ENCODE measurements at places on chromosomes 13 and 19.

DNA sequence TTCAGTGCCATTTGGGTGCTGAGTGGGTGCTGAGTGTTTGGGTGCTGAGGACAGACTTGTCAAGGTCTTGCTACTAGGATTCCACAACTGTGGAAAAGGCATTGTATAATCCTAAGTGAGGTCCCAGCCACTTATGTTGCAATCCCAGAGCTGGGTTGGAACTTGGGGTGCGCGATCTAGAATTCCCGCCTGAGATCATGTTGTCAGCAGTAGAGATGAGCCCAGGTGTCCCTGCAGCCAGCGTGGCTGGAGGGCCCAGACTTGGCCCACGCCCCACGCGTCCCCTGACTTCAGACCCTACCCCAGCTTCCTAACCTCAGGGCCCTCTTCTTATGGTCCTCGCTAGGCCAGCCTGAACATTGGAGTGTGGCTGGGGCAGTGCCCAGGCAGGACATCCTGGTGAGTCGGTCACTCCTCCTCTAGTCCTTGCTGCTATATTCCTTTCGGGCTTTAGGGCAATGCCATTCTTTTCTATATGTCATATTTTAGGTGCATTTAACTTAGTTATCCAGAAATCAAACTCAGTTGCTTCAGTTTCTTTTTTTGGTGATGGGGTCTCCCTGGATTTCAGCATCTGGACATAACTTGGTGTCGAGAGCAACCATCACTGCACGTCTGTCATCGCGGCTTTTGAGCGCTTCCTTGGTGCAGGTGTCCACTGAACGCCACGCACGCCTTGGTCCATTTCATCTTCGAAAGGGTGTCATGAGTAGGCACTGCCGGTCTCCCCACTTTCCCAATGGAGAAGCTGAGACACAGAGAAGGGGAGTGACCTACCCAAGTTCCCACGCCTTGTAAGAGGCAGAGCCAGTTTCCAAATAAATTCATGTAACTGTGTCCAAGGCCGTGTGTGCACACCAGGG is 46.4 kb upstream of the F7 start:
- DNase-seq, result no peak

GRCh38 chr13:73876323-73876722 is 257.9 kb downstream of the KLF12 start:
- no peak for DNase-seq

DNA sequence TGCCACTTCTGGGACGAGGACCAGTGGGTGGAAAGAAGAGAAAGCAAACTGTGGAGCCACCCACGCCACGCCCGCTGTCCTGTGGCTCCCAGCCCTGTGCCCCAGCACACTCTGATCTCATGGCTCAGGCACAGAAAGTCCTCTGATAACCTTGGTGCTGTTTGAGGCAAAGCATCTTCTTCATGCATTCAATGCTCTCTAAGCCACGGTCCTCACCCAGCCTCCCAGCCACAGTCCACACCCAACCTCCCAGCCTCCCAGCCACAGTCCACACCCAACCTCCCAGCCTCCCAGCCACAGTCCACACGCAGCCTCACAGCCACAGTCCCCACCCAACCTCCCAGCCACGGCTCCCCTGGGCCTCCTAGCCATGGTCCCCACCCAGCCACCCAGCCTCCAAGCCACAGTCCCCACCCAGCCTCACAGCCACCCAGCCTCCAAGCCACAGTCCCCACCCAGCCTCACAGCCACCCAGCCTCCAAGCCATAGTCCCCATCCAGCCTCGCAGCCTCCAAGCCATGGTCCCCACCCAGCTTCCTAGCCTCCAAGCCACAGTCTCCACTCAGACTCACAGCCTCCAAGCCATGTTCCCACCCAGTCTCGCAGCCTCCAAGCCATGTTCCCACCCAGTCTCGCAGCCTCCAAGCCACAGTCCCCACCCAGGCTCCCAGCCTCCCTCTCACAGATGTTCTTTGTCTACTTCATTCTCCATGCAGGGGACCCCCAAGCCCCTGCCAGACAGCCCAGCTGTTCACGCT is 74.9 kb downstream of the SOX1 start:
- DNase-seq, result no peak

DNA sequence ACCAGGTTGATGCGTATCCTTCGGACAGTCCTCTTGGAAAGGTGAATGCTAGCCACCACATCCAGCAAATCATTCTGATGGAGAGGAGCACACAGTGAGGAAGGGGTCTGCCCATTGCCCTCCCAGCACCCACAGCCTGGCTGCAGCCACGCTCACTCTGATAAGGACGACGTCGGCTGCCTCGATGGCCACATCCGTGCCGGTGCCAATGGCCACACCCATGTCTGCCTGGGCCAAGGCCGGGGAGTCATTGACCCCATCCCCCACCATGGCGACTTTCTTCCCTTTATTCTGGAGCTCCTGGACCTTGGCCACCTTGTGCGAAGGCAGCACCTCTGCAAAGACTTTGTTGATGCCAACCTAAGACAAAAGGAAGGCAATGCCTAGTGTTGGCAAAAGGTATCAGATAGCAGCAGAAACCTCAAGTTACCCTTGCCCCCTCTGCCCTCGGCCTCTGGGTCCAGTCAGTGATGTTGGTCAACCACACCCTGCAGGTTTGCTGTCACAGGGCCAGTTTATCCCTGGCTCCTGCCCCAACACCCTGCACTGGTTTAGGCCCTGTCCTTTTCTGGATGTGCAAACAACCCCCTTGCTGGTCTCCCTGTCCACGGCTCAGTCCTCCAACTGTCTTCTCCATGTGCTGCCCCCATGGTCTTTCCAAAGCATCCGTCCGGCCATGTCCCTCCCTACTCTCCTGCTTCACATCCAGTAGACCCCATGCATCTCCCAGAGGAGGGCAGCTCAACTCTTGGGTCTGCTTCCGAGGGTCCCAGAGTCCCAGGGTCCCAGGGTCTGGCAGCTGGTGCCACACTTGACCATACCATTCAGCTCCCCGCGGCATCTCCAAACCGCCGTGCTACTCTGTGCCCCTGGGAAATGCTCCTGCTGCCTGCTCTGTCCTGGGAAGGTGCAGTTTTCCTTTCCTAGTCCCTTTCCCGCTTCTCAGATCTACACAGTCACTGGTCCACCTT is 73.6 kb downstream of the ATP7B start:
- no peak for DNase-seq

DNA sequence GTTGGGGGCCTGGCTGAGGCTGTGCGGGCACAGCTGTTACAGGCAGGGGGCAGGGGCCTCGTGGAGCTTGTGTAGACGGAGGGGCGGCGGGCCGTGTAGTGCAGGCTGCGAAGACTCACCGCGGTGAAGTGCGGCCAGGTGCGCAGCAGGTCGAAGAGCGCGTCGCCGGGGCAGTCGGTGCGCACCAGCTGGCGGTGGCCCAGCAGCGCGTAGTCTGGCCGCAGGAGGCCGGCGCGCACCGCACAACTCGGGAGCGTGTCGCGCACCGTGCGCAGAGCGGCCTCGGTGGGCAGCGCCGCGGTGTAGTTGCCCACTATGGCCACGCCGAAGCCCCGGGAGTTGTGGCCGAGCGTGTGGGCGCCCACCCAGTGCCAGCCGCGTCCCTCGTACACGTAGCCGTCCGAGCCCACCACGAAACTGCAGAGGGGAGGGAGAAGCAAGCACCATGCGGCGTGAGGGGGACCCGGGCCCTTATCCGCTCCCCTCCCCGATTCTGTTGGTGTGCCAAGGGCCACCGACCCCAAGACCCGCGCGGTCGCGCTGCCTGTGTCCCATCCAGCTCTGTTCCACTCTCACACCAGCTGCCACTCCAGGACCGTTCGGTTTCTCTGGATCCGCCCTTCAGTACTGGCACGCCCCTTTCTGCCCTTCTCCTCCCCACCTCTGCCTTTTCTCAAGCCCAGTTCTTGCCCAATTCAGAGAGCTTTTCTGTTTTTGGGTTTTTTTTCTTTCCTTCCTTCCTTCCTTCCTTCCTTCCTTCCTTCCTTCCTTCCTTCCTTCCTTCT is 5.4 kb upstream of the RASAL3 start:
- no peak for DNase-seq

- DNase-seq, result no peak
Measured at GRCh38 chr13:40920826-40921225, 98.3 kb downstream of the ELF1 start.

GRCh38 chr13:109426690-109426990 is 359.7 kb downstream of the IRS2 start:
- no peak for DNase-seq

DNA sequence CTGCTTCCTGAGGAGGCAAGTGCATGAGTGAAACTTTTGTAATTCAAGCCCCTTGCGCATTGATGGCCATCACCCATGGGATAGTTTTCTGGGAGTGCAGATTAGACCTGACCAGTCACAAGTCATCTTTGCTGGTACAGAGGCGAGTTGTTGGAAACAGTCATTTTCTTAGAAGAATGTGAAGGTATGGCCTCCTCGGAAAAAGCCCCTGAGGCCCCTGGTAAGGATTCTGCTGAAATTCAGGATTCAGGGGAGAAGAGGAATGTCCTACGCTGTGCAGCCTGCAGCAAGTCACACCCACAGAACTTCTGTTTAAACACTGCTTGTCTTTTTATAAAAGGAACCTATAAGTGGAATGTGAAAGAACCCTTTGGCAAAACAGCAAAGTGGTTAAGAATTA is 11.0 kb upstream of the SPART start:
- no peak for DNase-seq

DNA sequence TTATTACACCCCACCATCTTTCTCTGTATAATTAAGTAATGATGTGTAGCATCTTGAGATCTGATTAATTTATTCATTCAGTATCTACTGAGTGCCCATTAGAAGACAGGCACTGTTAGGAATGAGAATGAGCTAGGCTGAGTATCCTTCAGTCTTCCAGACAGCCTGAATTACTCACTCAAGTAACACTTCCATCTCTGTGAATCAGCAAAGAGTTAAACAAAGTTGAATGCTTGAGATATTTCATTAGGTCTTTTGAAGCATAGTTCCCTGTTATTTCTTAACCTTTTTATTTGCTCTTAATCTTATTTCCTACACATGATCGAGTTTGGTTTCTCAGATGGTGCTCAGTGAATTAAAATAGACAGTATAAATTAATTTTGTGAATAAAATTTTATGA is 413.7 kb downstream of the DCT start:
- DNase-seq, result no peak

DNA sequence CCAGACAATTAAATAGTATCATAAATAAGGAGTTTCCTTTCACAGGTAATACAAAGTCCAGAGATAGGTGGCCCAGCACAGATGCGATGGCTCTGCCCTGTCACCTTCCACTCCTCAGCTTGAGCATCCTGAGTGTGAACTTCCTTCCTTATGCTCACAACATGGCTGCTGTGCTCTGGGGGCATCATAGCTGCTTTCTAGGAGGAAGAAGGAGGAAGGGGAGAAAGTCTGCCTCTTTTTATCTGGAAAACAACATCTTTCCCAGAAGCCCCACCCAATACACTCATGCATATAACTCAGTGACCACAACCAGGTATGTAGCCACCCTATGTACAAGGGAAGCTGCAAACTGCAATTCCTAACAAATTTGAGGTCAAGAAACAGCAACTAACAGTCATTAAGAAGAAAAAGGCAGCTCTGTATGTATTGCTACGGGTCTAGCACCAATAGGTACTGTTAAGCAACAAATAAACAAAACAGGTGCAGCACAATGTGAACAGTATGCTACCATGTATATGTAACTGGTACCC is 201.2 kb upstream of the UBL3 start:
- no peak for DNase-seq

DNA sequence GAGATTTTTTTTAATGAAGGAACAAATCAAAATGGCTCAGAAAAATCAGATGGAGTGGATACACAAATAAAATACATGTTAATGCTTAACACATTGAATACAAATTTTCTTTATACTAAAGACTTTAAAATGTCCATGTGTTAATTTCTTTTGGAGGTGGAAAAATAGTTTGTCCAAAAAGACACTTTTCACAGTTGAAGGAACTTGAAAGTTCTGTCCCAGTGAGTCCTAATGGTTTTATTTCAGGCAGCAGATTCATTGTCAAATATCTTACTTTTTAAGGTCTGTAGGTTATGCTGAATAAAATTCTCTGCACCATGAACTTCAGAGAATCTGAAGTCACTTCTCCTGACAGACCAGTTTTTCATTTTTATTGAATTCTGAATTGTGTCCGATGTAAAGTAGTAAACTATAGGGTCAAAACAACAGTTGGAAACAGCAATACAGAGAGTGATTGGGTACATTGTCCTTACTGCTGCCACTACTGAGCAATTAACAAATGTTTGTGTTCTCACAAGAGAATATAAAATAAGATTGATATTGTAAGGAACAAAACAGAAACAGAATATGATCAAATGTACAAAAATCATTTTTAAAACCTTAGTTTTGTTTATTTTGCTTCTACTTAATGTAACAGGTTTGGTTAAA is 1.6 kb downstream of the LPAR6 start:
- DNase-seq, result no peak

GRCh38 chr13:76971851-76972829 is 19.7 kb upstream of the CLN5 start:
- DNase-seq, result no peak
